Esophagus squamous epithelium (tissue), 5 donors: ENCODE measurements at places on chromosomes 16 and 17. TPM values are rescaled to one million over a fixed set of nuclear protein-coding genes. Genes with fewer than 3 reads are reported as not detected.

The GALNS gene
- total RNA-seq: 18.3 TPM

The ZNF200 gene
- 4.7 TPM for total RNA-seq

The SOX8 gene
- total RNA-seq: 0.19 TPM

The FKBP10 gene
- total RNA-seq: 0.19 TPM

The HS3ST3B1 gene
- 6.3 TPM for total RNA-seq

The AATK gene
- total RNA-seq: 1.5 TPM

The HIGD1B gene
- total RNA-seq: 1.5 TPM

The NPIPB13 gene
- 4.2 TPM for total RNA-seq

- DNase-seq: no peak
Observed at GRCh38 chr17:79028496-79029326, 4.7 kb downstream of the C1QTNF1 start.

DNA sequence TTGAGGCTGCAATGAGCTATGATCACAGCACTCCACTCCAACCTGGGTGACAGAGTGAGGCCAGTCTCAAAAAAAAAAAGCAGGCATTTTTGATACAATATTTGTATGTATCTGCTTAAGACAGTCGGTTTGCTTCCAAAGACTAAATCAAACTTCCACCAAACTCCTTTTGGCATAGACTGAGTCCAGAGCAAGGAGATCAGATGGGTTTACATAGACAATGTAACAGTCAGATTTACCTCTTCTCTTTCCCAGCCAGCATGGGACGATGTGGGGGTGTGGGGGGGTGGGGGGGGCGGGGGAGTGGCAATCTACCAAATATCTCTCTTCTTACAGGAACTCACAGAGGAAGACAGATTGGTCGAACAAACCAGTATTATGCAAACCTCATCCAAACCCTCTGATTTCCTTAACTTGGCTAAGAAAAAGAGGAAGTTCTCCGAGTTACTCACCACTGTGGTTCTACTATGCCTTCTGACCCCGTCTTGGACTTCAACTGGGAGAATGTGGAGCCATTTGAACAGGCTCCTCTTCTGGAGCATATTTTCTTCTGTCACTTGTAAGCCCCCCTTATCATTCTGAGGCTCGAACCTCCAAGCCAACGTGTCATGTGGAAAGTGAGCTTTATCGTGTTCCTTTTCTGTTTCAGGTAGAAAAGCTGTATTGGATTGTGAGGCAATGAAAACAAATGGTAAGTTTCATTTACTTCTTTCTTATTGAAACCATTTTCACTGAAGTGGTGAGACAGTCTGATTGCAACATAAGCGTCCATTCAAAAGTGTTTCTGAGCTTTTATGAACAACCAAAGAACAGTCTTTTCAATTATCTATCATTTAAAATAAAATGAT is at the start of gene MILR1:
Gene MILR1, plus strand, starts transcription at position 451 of the 848 bp plus-strand sequence. Its CDS starts 54 bp downstream, at position 505.
- DNase-seq: no peak

- no peak for DNase-seq
Observed at GRCh38 chr17:13283606-13284005, 265.8 kb upstream of the ELAC2 start.

GRCh38 chr16:50479771-50480170 is 68.4 kb upstream of the NKD1 start:
- DNase-seq: no peak

- no peak for DNase-seq
Observed at GRCh38 chr17:32142857-32143526, 690 bp downstream of the RHOT1 start.

DNA sequence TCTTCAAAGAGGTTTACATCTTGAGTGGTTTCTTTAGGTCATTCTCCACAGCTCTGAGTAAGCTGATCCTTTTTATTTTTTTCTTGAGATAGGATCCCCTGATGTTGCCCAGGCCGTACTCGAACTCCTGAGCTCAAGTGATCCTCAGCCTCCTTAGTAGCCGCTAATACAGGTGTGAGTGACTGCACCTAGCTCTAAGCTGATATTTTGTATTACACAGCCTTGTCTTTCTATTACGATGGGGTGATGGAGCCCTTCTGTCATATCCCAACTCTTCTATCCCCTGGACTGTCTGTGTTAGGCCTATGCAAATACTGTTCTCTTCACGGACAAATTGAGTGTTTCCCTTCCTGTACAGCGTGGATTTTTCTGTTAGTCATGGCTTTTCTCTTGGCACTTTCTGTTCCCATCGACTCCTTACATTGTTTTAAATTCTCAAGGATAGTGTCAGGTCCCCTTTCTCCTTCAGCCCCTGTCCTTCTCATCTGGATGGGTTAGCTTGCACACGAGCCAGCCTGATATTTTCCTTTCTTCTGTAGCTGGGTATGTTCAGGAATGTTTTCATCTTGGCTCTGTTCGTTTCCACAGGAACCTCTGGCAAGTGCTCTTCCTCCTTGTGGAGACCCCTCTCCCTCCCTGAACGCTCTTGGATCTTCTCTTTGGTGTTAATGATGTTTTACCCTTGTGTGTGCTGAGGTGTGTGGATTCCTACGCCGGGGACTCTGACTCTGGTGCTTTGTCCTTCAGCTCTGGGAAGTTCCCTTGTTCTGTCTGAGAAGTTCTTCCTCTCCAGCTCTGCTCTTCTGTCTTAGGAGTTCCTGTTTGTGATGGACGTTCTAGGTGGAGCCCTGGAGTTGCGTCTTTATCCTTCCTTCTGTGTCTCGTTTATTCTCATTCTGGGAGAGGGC is 2.3 kb downstream of the BANP start:
- no peak for DNase-seq

GRCh38 chr17:78993981-78994671 is 14.4 kb upstream of the LGALS3BP start:
- no peak for DNase-seq

DNA sequence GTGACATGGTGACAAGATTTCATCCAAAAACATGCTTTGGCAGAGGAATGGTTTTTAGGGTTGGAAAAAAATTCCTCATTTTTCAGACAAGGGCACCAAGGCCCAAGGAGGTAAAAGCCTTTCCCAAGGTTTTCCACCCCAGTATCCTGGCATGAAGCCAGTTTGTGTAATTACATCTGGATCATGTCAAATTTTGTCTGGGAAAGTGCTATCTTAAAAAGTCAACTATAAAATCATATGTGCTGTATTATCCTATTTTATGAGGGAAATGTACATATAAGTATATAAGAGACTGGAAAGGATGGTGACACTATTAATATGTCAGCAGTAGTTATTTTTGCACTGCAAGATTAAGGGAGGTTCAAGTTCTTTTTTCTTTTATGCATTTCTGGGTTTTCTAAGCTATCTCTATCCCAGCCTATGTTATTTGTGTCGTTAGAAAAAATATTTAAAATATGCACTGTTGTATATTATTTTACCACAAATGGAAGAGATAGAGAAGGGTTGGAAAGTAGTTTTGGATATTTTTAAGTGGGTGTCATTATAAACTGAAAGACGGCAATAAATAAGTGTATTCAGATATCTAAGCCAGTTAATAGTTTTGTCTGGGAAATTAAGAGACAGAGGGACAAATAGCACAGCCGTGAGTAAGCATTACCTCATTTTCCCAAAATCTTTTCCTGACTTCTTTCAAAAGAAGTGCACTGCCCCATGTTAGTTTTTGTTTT is 13.5 kb upstream of the FBXO47 start:
- DNase-seq: no peak

GRCh38 chr16:17566075-17566474 is 95.3 kb upstream of the XYLT1 start:
- DNase-seq: no peak

GRCh38 chr16:71628810-71629209 is 2.8 kb downstream of the MARVELD3 start:
- no peak for DNase-seq

GRCh38 chr16:88608076-88608475 is 30.3 kb upstream of the IL17C start:
- no peak for DNase-seq

GRCh38 chr16:78690510-78690909 is 591.1 kb downstream of the WWOX start:
- DNase-seq: no peak

DNA sequence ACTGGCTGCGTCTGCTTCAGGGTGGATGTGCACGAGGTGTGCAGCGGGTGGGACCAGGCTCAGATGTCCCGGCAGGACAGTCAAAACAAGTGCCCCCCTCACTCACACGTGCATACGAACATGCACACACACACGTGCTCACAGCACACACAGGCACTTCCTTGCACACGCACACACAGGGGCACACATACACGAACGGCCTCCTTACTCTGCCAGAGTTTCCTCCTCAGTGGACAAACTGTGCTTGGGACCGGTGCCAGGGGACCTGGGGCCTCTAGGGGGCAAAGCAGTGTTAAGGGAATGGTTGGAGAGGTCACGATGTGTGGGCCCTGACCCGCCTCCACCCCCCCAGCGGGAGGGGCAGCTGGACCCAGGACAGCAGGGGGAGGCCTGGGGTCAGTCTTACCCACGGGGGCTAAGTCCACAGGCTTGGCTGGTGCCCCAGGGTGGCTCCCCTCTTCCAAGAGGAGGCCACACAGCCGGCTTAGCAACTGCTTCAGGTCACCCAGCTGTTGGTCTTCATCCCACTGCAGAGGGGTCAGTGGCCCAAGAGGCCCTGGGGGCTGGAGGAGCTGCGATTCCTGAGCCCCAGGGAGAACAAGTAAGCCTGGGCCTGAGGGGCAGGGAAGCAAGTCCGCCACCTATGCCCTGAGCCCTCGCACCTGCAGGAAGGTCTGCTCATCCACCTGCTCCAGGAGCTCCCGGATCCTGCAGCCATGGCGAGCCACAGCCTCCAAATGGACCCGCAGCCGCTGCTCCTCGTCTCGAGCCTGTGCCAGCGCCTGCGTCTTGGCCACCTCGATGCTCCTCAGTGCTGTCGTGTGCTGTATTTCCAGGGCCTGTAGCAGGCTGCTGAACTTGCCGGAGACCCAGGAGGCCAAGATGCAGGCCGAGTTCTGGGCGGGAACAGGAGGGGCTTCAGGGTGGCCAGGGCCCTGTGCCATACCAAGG is 4.9 kb downstream of the TRIM65 start:
- no peak for DNase-seq

- no peak for DNase-seq
Observed at GRCh38 chr16:63960321-63960720, 1161.5 kb downstream of the CDH11 start.

DNA sequence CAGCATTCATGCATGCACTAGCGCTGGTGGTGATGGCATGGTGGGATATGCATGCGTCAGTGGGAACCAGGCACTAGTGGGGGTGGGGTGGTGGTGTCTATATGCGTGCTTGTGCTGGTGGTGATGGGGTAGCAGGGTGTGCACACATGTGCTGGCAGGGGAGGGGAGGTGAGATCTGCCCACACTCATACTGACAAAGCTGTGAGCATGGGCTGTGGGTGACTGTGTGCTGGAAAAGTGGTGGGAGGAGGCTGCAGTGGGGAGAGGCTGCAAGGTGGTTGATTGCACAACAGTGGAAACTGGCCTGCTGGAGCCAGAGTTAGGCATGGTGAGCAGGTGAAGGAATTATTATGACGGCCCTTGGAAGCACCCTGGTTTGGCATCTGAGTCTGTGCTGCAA is 31.3 kb upstream of the TEKT1 start:
- no peak for DNase-seq

DNA sequence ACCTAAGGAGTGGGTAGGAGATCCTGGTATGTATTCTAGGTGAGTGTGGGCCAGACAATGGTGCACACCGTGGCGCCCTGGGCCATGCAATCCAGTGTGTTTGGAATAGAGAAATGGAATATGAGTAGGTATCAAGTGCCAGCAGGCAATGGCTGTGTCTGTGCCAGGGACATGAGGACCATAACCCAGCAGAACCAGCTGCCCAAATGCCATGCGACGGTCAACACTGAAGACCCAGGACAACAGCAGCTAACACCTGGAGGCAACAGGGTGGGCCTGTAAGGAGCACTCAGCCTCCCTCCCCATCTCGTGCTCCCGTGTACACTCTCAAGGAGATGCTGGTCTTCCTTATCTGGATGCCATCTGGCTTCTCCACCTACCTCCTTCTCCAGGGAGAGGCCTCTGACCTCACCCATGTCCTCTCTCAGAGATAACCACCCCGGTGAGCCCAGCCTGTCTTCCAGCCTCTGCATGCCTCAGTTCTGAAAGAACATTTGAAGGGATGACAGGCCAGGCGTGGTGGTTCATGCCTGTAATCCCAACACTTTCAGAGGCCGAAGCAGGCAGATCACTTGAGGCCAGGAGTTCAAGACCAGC is 750 bp upstream of the GSDMB start:
- no peak for DNase-seq

GRCh38 chr17:10107316-10108165 is 90.9 kb downstream of the GAS7 start:
- DNase-seq: no peak

GRCh38 chr17:81489012-81489997 is 23.3 kb downstream of the ACTG1 start:
- DNase-seq: no peak

GRCh38 chr16:66911112-66911511 is 7.6 kb downstream of the CDH16 start:
- DNase-seq: no peak

- peak; percentile 69 for DNase-seq
Observed at GRCh38 chr16:30091474-30092372, at the start of gene TBX6. TSS of gene TBX6 (minus strand) at chr16:30091924. CDS start at chr16:30091193, 731 bp downstream.

GRCh38 chr17:49589577-49589927 is 13.9 kb downstream of the NXPH3 start:
- DNase-seq: no peak

DNA sequence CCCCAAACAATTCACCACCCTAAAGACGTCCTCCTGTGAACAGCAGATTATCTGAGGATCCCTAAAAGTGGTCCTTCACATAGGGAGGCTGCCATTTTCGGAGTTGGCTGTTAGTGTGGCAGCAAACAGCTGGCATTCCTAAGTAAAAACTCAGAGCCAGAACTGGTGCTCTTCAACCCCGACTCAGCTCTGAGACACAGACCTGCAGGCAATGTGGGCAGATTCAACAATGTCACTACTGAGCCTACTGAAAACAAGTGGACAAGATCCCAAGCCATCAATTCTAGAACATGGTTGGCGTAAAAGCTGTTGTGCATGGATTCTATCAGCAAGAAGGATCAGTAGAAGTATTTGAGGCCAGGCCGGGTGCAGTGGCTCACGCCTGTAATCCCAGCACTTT is 247.2 kb downstream of the NTN1 start:
- DNase-seq: no peak

GRCh38 chr16:19771796-19772195 is 53.7 kb downstream of the IQCK start:
- no peak for DNase-seq

GRCh38 chr17:49585422-49586027 is 9.9 kb downstream of the NXPH3 start:
- DNase-seq: no peak
